ENCODE measurements at places on chromosomes 2 and 18.

DNA sequence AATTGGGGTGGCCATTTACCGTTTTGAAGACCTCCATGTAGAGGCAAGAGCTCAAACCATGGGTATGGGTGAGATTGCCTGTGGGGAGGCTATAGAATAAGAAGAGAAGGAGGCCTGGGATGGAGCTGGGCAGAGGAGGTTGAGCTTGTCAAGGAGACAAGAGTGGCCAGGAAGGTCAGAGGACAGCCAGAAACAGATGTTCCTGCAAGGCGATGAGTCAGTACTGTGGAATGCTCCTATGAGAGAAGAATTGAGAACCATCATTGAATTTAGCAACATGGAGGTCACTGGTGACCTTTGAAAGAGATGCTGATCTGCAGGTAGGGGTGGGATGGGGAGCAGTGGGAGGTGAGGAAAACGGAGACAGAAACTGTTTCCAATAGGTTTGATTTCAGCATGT, 3.5 kb downstream of the ACSL3 start:
- no peak for DNase-seq

GRCh38 chr2:238808761-238809160, 39.1 kb upstream of the TWIST2 start:
- no peak for DNase-seq

- no peak for DNase-seq
Observed at GRCh38 chr2:56580242-56580641, 396.5 kb downstream of the CCDC85A start.

DNA sequence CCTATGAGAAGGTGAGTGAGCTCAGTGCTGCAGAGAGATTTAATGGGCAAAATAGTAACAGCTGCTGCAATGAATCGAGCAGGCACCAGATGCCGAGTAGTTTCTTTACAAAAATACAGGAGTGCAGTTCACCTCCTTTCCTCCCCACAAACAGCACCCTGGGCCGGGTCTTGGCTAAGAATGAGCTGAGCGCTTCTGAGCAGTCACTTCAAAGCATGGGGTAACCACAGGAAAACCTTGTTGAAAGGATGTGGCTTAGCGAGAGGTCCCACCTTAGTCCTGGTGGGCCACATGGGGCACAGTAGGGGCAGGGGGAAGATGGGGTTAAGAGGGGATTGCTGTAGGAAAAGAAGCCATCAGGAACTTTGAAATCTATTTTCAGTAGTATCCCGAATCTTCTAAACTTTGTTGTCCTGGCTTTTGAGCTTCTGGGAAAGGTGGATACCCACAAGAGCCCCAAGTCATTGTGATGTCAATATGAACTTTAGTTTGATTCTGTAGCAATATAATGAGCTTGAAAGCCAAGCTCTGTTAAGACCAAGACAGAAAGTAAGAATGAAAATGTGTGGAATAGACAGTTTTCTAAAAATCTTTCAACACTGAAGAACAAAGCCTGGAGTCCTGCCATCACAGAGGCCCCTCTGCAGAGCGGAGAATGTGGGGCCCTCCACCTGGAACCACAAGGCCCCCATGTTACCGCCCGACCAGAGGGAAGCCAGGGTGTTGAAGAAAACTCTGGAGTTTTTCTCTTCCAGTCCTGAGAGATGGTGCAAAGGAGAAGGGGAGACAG, 101.0 kb upstream of the ZNF236 start:
- no peak for DNase-seq
